ENCODE measurements at places on chromosomes 6 and 20. TPM values are rescaled to one million over a fixed set of nuclear protein-coding genes. Genes with fewer than 3 reads are reported as not detected.

CALHM4 gene
- total RNA-seq: not detected

AIF1 gene
- 2.4 TPM for total RNA-seq

- H3K4me1 ChIP-seq: no peaks in the 10 kb centered on the region
- H3K27ac ChIP-seq: no peak overlapping the region
- H3K27me3 ChIP-seq: no peaks in the 10 kb centered on the region
- H3K36me3 ChIP-seq: no peaks in the 10 kb centered on the region
- no peak overlapping the region for H3K4me3 ChIP-seq
Measured at GRCh38 chr6:49849213-49849907, 17.0 kb downstream of the CRISP1 start.

GRCh38 chr6:44932651-44933091, 395.5 kb upstream of the RUNX2 start:
- no peak for DNase-seq
- H3K27ac ChIP-seq: no peak overlapping the region
- no peaks in the 10 kb centered on the region for H3K4me1 ChIP-seq
- H3K4me3 ChIP-seq: no peak overlapping the region
- no peaks in the 10 kb centered on the region for H3K27me3 ChIP-seq

DNA sequence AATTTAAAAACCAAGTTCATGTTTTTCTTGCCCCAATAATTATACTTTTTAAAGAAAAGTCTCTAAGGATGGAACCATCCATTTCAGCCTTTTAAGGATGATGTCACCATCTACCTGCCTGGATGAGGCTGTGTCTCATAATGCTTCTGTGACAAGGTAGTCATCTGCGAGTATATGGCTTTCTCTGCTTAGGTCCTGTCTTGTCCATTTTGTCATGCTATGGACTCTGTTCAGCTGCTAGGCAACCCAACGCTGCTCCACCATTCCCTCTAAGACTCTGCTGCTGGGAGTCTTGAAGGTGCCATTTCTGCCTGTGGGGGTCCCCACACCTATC, 459.8 kb upstream of the RUNX2 start:
- no peak for DNase-seq
- H3K4me1 ChIP-seq: no peaks in the 10 kb centered on the region
- no peaks in the 10 kb centered on the region for H3K27me3 ChIP-seq
- H3K36me3 ChIP-seq: no peaks in the 10 kb centered on the region

- H3K4me1 ChIP-seq: no peaks in the 10 kb centered on the region
- H3K27ac ChIP-seq: no peak overlapping the region
- H3K36me3 ChIP-seq: no peaks in the 10 kb centered on the region
- H3K27me3 ChIP-seq: no peaks in the 10 kb centered on the region
Measured at GRCh38 chr6:20160541-20161283, 51.6 kb downstream of the MBOAT1 start.

Data from esophagus squamous epithelium (tissue), 5 donors.